ENCODE measurements at places on chromosomes 6 and 20. TPM values are rescaled to one million over a fixed set of nuclear protein-coding genes. Genes with fewer than 3 reads are reported as not detected.

Gene GHRH
- not detected for total RNA-seq

Gene LY86
- not detected for total RNA-seq

Gene CAP2
- total RNA-seq: 18.4 TPM

Gene MLIP
- total RNA-seq: not detected
